ENCODE measurements at places on chromosomes 2 and 18. TPM values are rescaled to one million over a fixed set of nuclear protein-coding genes. Genes with fewer than 3 reads are reported as not detected.

DNA sequence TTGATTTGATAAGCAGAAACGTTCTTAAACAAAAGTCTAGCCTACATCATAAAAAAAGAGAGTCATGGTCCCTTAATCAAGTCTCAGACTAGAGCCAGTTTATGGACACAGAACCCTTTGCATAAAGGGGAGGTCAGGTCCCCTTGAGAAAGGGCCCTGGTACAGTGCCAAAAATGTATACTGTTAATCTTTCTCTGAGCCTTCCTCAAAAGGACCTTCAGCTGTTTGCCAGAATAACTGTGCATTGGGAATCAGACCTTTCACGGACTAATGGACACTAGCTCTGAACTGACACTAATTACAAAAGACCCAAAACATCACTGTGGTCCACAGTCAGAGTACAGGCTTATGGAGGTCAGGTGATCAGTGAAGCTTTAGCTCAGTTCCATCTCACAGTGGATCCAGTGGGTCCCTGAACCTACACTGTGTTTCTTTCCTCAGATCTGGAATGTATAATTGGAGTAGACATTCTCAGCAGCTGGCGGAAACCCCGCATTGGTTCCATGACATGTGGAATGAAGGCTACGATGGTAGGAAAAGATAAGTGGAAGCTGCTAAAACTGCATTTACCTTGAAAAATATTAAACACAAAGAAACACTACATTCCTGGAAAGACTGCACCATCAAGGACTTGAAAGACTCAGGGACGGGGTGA, 151.4 kb downstream of the TMEFF2 start:
- H3K4me1 ChIP-seq: no peaks in the 10 kb centered on the region
- H3K36me3 ChIP-seq: no peaks in the 10 kb centered on the region
- H3K27ac ChIP-seq: no peak overlapping the region
- no peak overlapping the region for H3K4me3 ChIP-seq

- no peak overlapping the region for H3K27ac ChIP-seq
- H3K27me3 ChIP-seq: no peaks in the 10 kb centered on the region
- no peak overlapping the region for H3K4me3 ChIP-seq
- no peak for DNase-seq
- H3K4me1 ChIP-seq: no peaks in the 10 kb centered on the region
These were observed 540.6 kb upstream of the GCFC2 start for GRCh38 chr2:76251342-76251741.

DNA sequence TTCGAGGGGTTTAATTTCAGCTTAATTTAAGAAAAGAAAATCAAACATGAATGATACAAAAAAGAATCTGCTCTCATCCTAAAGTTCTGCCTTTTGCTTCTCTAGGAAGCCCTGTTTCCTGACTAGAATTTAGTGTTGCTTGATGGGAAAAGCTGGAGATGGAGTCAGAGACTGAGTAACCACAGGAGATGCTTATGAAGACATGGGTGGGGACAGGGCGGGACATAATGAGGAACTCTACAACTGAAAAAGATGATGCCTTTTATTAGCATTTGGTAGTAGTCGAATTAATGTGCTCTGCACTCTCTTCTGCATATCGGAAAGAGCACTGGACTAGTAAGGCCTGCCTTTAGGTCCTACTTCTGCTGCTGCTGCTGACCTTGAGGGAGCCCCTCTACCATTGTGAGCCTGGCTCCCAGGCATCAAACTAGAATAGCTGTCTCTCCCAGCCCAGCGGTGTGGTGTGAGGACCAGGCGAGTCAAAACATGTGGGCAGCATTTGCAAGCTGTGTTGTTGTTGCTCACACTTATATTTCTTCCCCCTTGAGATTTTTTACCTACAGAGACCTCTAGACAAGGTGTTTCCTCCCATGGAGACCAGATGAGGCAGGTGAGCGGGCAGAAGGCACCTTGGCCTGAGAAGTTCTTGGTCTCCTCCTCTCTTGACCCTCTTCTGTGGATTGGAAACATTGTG, 61.5 kb downstream of the INPP4A start:
- H3K4me3 ChIP-seq: no peak overlapping the region
- no peaks in the 10 kb centered on the region for H3K27me3 ChIP-seq
- H3K4me1 ChIP-seq: peaks cover 91% of the 10 kb centered on the region
- H3K27ac ChIP-seq: no peak overlapping the region
- peaks cover 5% of the 10 kb centered on the region for H3K36me3 ChIP-seq

The PDE6D gene
- 27.1 TPM for total RNA-seq

DNA sequence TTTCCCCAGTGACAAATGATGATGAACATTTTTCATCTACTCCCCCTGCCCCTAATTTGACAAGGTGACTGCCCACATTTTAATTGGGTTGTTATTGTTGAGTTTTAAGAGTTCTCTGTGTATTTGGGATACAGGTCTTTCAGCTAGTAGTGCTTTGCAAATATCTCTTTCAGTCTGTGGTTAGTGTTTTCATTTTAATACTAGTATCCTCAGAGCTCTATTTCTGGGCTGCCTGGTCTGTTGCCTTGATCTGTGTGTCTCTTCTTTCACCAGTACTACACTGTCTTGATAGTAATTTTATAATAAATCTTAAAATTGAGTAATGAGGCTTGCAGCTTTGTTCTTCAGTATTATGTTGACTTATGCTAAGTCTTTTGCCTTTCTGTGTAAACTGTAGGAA, 19.7 kb downstream of the EIF5B start:
- no peaks in the 10 kb centered on the region for H3K27me3 ChIP-seq
- no peak overlapping the region for H3K4me3 ChIP-seq
- peaks cover 39% of the 10 kb centered on the region for H3K4me1 ChIP-seq

- no peak overlapping the region for H3K27ac ChIP-seq
- H3K36me3 ChIP-seq: peaks cover 32% of the 10 kb centered on the region
- H3K4me3 ChIP-seq: no peak overlapping the region
- peaks cover 46% of the 10 kb centered on the region for H3K4me1 ChIP-seq
- H3K27me3 ChIP-seq: no peaks in the 10 kb centered on the region
- DNase-seq: no peak
These were observed 67.9 kb downstream of the BIRC6 start for GRCh38 chr2:32424739-32425138.

The TEX44 gene
- not detected for total RNA-seq

GRCh38 chr2:163474319-163474744, 261.5 kb downstream of the FIGN start:
- no peaks in the 10 kb centered on the region for H3K36me3 ChIP-seq
- DNase-seq: no peak
- H3K4me3 ChIP-seq: no peak overlapping the region
- no peaks in the 10 kb centered on the region for H3K4me1 ChIP-seq
- H3K27ac ChIP-seq: no peak overlapping the region

DNA sequence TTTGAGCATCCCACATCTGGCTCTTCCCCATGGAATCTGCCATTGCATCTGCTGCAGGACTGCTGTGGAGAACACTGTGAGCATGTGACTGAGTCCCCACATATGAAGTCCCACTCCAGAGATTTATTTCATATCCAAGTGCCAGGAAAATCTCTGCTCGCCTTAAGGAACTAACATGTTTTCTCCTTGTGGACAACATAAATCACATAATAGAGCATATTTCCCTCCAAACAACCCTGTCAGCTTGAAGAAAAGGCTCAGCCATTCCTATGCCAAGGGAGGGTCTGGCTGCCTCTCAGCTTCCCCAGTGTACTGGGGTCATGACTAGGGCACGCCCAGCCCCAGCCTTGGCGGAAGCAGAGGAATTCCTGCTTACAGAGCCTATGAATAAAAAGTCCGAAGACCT, 193.7 kb downstream of the DNER start:
- H3K27me3 ChIP-seq: no peaks in the 10 kb centered on the region
- no peaks in the 10 kb centered on the region for H3K36me3 ChIP-seq
- no peak overlapping the region for H3K27ac ChIP-seq
- no peak for DNase-seq
- H3K4me3 ChIP-seq: no peak overlapping the region

- no peaks in the 10 kb centered on the region for H3K4me1 ChIP-seq
- no peak overlapping the region for H3K27ac ChIP-seq
- H3K4me3 ChIP-seq: no peak overlapping the region
- DNase-seq: no peak
- H3K27me3 ChIP-seq: peaks cover 4% of the 10 kb centered on the region
These were observed 300.0 kb upstream of the HDAC4 start for GRCh38 chr2:239700686-239701345.

DNA sequence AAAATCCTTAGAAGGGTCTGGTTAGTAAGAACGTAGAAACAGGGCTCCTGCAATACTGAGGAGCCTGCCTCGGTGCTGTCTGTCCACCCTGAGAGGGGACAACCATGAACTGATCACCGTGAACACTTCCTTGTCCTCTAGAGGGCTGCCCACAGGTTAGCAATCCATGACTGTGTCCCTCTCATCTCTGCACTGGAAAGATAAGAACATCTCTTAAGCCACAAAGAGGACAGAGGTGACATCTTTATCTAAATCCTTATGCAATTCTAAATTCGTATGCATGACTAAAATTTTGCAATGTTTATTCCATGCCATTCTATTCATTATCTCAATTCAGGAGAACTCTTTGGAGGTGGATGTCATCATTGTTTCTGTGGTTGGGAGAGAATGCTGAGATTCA, 12.8 kb downstream of the EFR3B start:
- no peaks in the 10 kb centered on the region for H3K36me3 ChIP-seq
- no peak overlapping the region for H3K27ac ChIP-seq
- H3K4me3 ChIP-seq: no peak overlapping the region
- no peak for DNase-seq
- peaks cover 1% of the 10 kb centered on the region for H3K27me3 ChIP-seq
- H3K4me1 ChIP-seq: no peaks in the 10 kb centered on the region

DNA sequence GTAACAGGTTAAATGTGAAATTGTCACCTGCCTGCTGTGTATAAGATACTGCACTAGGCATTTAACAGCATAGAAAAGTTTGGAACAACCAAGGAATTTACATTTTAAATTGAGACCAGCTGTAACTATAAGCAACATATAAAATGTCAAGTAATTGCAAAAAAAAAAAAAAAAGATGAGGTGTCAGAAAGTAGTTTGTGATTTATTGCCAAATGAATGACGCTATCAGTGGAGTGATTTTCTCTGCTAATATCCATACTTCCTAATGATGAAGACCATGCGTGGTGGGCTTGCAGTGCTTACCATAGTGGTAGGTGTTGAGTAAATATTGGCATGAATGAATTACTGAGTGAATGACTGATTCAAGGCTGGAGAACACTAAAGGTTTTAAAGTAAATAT, 73.3 kb downstream of the OSBPL6 start:
- no peaks in the 10 kb centered on the region for H3K27me3 ChIP-seq
- H3K27ac ChIP-seq: no peak overlapping the region
- DNase-seq: no peak
- H3K4me3 ChIP-seq: no peak overlapping the region

The CHRND gene
- not detected for total RNA-seq

The CABLES1 gene
- total RNA-seq: 0.12 TPM

Measured in activated naive CD4-positive, alpha-beta T cell treated with anti-CD3 and anti-CD28 coated beads for 36 hours (primary cell).